Activated T-cell treated with anti-CD3 and anti-CD28 coated beads for 48 hours (primary cell): ENCODE measurements at places on chromosomes 4 and X.

GRCh38 chrX:39752815-39753214, 344.9 kb downstream of the BCOR start:
- DNase-seq = no peak

- DNase-seq = no peak
Measured at GRCh38 chrX:7071390-7071789, 76.1 kb upstream of the STS start.

DNA sequence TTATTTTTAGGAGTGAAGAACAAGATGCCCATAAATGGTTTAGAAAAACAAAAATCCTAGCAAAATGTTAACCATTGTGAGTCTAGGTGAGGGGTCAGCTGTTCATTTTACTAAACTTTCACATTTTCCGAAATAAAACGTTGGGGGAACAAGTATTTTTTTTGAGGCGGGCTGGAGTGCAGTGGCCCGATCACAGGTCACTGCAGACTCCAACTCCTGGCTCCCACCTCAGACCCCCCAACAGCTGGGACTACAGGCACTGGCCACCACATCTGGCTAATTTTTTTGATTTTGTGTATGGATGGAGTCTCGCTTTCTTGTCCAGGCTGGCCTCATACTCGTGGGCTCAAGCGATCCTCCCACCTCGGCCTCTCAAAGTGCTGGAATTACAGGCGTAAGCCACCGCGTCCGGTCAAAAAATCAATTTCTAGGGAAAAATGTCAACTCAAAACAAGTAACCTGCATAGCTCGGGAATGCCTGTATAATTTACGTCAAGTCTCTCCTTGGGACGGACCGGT, 742 bp upstream of the TAF1 start:
- no peak for DNase-seq

- DNase-seq = no peak
Measured at GRCh38 chrX:139924696-139925095, 8.2 kb downstream of the ATP11C start.
